Stomach (tissue), 19 donors: ENCODE measurements at places on chromosomes 4 and X.

DNA sequence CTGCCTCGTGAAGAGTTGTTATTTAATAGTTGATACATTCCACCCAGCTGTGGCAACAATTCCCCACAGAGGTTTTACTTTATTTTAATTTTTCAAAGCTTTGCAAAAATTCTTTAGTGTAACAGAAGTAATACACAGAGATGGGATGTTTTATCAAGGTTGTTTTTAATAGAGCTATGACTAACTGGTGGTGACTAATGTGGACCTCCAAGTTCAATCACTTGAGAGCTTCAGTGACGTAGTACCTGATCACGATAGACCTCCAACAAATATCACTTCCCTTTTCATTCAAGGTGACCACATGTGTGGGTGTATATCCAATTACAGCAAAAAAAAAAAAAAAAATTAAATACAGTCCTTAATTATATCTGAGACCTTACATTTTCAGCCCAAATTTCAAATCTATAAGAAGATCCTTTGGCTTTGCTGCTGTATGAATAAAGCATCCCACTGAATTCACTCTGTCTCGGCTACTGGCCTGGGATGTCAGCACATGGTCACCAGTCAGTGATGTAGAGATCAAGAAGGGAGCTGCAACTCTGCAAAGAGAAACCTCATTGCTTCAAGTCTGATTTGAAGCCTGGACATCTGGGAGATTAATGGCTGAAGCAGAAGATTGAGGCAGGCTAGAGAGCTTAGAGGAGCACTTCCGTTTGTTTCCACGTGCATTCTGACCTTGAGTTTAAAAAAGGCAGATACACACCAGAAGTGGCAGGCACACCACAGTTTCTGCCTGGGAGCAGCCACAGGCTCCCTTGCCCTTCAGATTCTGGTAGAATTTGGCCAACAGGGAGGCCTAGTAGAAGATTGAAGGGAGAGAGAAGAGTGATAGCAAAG, 345.9 kb upstream of the NOCT start:
- no peak for DNase-seq

DNA sequence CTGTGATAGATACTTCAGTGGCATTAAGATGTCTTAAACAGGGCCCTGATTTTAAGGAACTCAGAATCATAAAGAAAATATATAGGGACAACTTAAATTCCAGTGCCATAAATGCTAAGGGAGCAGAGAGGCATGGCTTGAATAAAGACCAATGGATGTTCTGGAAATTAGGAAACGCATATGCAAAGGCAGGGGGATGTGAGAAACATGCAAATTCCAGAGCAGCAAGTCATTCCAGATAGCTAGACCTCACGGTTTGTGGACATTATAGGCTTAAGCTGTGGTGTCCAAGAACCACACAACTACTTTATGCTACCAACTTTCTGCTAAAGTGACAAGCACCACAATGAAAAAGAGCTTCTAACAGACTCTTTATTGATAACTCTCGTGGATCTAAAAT, 132.6 kb upstream of the ANK2 start:
- no peak for DNase-seq

DNA sequence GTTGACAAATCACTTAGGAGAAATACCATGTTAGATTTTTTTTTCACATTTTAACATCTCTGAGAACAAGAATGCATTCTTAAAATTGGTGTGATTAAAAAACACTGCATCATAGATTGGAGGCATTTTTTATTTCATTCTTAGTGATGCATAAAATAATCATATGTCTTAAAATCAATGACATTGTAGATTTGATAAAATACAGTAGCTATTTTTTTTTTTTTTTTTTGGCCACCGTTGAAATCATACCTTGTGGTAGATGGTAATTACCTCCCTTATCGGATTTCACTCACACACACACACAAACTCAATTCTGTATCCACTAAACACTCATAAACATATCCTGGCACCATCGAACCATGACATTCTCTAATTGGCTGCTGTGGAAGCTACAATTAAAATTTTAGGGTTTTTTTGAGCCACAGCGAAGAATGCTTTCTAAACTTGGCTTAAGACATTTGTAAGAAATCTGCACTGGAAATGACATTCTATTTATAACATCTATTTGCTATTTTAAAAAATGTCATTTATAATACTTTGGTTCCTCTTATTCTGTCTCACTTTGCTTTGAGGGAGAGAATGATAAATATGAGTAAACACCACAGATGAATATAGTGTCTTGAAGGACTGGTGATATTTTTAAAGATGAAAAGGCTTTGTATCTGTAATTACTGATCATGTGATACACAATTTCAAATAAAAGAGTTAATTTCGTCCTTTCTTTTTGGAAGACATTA, 60.1 kb downstream of the CCSER1 start:
- no peak for DNase-seq

DNA sequence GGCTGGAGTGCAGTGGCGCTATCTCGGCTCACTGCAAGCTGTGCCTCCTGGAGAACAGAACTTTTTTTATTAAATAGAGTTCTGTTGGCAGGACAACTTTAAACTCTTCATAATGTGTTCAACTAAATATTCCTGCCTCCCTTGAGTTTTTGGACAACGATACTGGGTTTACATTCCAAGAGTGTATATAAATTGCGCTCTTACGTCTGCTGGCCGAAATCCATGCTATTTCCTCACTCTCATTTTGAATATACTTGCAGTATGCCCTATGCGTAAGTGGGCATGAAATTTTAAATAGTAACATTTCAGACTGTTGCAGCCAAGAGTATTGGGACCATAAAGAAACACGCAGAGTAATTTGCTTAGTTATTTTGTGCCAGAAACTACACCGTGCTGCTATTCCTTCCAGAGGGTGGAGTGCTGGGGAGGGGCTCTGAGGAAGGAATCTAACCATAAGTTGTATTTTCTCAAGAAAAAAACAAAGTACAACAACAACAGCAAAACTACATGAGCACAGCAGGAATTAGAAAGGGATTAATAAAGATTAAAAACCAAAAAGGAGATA, 480.0 kb downstream of the NLGN4X start:
- no peak for DNase-seq

DNA sequence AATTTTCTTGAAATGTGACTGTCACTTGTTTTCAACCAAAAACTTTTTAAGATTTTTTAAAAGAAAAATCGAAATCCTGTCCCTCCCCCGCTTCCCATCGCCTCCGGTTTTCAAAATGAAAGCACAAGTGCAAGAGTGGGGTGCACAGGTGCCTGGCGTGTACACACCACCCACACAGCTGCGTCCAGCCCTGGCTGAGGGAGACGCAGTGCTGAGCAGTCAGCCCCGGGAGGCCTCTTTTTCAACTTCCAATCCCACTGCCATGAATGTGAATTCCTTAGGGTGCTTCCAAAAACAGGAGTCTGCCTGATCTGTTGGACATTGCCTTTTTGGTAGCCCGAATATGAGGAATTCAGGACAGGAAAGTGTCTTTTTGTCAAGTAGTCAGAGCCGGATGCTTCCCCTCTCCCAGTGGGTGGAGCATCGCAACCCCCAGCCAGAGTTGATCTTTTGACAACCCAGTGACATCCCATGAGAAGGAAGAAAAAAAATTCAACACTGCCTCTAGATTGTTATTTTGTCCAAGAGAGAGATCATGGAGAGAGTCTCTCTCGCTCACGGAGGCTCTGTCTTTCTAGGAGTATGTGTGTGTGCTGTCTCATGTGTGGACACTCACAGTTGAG, 8.9 kb downstream of the PRRG3 start:
- DNase-seq = peak; percentile 23

DNA sequence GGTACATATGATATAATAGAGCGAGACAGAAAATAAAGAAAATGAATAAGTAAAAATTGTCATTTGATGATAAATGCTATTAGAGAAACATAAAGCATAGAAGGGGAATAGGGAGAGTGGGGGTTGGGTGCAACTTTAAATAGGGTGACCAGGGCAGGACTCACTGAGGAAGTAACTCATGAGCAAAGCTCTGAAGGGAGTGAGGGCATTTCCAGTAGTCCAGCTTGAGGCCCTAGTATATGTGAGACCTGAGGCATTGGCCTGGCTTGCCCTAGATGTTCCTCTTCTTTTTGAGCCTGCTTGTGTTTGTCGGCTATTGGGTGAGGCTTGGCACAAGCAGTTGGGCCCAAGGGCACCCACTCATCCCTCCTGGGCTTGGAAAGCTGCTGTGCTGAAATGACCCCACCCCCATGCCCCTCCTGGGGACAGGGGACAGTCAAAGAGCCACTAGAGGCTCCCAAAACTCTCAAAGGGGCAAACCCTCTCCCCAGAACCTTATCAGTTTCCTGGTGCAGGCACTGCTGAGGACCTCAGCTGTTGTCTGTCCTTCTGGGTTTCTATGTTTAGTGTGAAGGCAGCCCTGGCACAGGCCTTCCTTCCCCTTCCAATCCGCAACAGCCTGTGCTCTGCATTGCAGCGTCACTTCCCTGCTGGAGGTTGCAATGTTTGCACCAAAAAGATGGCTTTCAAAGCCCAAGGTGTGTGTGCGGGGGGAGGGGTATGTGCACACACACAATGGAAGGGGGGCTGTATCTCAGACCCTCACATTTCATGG, 40.1 kb downstream of the APLN start:
- no peak for DNase-seq
